ENCODE measurements at places on chromosomes 1 and 21. TPM values are rescaled to one million over a fixed set of nuclear protein-coding genes. Genes with fewer than 3 reads are reported as not detected.

DNA sequence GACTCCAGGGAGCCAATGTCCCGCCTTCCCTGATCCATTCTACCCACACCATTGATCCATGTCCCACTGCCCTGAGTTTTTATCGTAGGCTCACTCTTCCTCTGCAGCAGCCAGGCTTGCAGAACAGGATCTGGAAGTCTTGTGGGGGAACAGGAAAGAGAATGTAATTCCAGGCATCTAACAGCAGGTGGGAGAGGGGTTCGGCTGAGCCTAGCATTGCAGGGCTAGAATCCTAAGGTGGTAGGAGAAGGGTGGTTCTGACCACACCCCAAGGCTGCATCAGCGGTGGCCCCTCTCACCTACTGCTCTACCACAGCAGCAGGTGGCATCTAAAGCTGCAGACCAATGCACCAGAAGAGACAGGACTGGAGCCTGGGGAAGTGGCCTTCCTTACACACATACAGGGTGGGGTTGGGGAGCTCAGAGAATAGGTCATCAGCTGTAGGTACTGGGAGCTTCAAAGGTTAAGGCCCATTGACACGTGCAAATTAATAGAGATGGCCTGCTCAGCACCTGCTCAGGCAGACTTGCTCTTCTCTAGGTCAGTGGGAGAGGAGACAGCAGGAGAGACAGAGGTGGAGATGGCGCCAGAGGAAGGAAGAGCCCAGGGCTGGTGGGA, 20.5 kb downstream of the KNCN start:
- peaks cover 79% of the 10 kb centered on the region for H3K27me3 ChIP-seq
- DNase-seq, result no peak
- peaks cover 13% of the 10 kb centered on the region for H3K4me1 ChIP-seq

- H3K4me3 ChIP-seq, result no peak overlapping the region
- no peaks in the 10 kb centered on the region for H3K4me1 ChIP-seq
- no peaks in the 10 kb centered on the region for H3K27me3 ChIP-seq
- no peak for DNase-seq
- H3K27ac ChIP-seq, result no peak overlapping the region
- no peaks in the 10 kb centered on the region for H3K36me3 ChIP-seq
Measured at GRCh38 chr1:196361112-196361714, 247.0 kb downstream of the KCNT2 start.

DNA sequence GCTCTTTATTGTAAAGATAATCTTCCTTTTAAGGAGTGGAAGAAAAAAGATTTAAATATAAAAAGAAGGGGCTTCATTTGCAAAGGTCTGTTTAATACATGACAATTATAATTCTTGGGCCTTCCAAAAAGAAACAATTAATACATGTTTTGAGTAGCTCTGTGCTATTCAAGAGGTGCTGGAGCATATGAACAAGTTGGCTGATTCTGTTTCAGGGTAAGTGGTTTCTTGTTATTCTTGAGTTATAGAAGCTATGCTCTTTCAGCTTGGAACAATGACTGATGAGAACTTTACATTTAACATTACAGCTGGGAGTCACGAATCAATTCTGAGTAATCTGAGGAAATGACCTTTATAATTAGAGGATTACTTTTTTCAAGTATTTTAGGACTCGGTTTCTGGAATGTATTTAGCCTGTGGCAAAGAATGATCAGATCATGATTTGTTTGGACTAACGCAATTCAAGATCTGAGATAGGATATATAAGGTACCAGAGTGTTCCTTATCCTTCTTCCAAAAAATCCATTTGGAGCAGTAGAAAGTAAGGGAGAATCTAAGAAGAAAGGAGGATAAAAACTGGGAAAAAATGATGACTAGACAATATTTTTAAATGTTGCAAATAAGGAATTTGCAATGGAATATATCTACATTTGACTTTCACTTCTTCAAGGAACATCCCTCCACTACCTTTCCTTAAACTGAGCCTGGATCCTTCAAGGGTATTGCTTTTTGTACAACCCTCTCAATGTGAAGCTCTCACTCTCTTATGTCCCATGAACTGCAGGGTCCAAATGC, 77.1 kb upstream of the KCTD3 start:
- no peaks in the 10 kb centered on the region for H3K4me1 ChIP-seq
- H3K4me3 ChIP-seq, result no peak overlapping the region
- no peak for DNase-seq
- no peaks in the 10 kb centered on the region for H3K36me3 ChIP-seq
- H3K27me3 ChIP-seq, result no peaks in the 10 kb centered on the region
- no peak overlapping the region for H3K27ac ChIP-seq

GRCh38 chr1:85259912-85260274, 431 bp upstream of the C1orf52 start:
- peaks cover 8% of the 10 kb centered on the region for H3K36me3 ChIP-seq
- H3K27ac ChIP-seq, result peak overlapping the region; percentile 81
- DNase-seq, result no peak
- peaks cover 33% of the 10 kb centered on the region for H3K4me1 ChIP-seq
- peak overlapping the region; percentile 90 for H3K4me3 ChIP-seq

GRCh38 chr1:107637101-107637500, 327.9 kb downstream of the VAV3 start:
- H3K36me3 ChIP-seq, result no peaks in the 10 kb centered on the region
- no peaks in the 10 kb centered on the region for H3K4me1 ChIP-seq
- H3K27me3 ChIP-seq, result no peaks in the 10 kb centered on the region
- no peak for DNase-seq
- no peak overlapping the region for H3K27ac ChIP-seq

- H3K4me3 ChIP-seq, result no peak overlapping the region
- H3K27me3 ChIP-seq, result no peaks in the 10 kb centered on the region
- DNase-seq, result no peak
Measured at GRCh38 chr1:175757381-175758015, 14.1 kb upstream of the TNR start.

- H3K27ac ChIP-seq, result no peak overlapping the region
- H3K36me3 ChIP-seq, result no peaks in the 10 kb centered on the region
- no peaks in the 10 kb centered on the region for H3K27me3 ChIP-seq
- no peaks in the 10 kb centered on the region for H3K4me1 ChIP-seq
- DNase-seq, result no peak
- H3K4me3 ChIP-seq, result no peak overlapping the region
Measured at GRCh38 chr1:76473591-76473990, 393.7 kb upstream of the ST6GALNAC5 start.

GRCh38 chr1:3599286-3599811, 12.0 kb downstream of the MEGF6 start:
- H3K4me1 ChIP-seq, result peaks cover 19% of the 10 kb centered on the region
- no peak overlapping the region for H3K27ac ChIP-seq
- no peaks in the 10 kb centered on the region for H3K36me3 ChIP-seq
- H3K27me3 ChIP-seq, result peaks cover 17% of the 10 kb centered on the region
- no peak overlapping the region for H3K4me3 ChIP-seq

DNA sequence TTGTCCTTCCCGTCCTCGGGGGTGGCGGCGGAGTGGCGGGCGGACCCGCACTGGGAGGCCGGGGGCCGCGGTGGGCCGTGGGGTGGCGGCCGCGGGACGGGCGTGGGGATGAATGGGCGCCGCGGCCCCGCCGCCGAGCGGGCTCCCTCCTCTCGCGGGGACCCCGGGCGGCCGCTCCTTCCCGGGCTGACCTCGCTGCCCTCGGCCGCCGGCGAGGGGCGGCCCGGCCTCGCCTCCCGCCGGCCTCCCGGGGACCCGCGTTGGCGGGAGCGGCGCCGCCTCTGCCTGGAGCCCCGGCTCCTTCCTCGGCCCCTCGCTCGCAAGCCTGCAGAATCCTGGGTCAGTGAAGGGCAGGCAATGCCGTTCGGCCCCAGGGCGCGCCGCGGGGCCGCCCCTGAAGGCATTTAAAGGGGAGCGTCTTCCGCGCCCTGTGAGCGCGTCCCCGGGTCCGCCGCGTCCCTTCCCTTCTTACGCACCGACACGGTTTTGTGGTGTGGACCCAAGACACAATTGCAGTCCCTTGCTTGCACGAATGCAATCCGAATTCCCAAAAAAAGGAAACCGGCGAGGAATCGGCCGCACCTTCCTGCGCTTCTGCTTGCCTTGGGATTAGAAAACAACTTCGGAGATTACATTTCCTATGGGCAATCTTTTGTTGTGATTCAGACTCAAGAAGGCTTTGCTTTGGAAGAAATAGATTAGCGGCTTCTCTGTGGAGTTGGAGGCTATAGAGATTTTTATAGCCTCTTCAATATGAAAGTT, 776 bp downstream of the ITSN1 start:
- H3K27ac ChIP-seq, result peak overlapping the region; percentile 92
- DNase-seq, result peak; percentile 89
- H3K36me3 ChIP-seq, result no peaks in the 10 kb centered on the region
- H3K4me3 ChIP-seq, result peak overlapping the region; percentile 100
- peaks cover 10% of the 10 kb centered on the region for H3K4me1 ChIP-seq

- peaks cover 62% of the 10 kb centered on the region for H3K4me1 ChIP-seq
- H3K27ac ChIP-seq, result peak overlapping the region; percentile 95
- peak overlapping the region; percentile 81 for H3K4me3 ChIP-seq
- no peaks in the 10 kb centered on the region for H3K36me3 ChIP-seq
- peak; percentile 91 for DNase-seq
- no peaks in the 10 kb centered on the region for H3K27me3 ChIP-seq
Measured at GRCh38 chr1:51236531-51237350, 668 bp downstream of the RNF11 start.

GRCh38 chr1:36582066-36582755, 99.5 kb upstream of the CSF3R start:
- peaks cover 32% of the 10 kb centered on the region for H3K27me3 ChIP-seq
- H3K4me3 ChIP-seq, result no peak overlapping the region
- H3K4me1 ChIP-seq, result no peaks in the 10 kb centered on the region
- no peak overlapping the region for H3K27ac ChIP-seq

DNA sequence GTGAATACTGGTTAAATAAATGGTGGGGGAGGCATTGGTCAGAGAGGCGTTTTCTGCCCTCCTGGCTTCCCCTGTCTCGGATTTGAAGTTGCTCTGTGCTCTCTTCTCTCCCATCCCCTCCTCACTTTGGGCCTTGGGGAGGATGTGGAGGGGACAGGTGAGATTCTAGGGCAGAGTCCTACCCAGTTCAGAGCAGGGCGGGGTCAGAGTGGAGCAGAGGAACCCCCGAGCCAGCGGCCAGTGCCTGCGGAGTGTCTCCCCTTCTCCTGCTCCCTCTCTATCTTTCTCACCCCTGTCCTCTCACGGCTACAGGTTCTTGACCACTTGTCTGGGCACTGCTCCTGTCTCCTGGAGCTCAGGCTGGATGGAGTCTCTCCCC, 8.1 kb downstream of the KNCN start:
- H3K27me3 ChIP-seq, result peaks cover 37% of the 10 kb centered on the region
- DNase-seq, result peak; percentile 55
- no peaks in the 10 kb centered on the region for H3K36me3 ChIP-seq
- peaks cover 10% of the 10 kb centered on the region for H3K4me1 ChIP-seq
- no peak overlapping the region for H3K4me3 ChIP-seq

DNA sequence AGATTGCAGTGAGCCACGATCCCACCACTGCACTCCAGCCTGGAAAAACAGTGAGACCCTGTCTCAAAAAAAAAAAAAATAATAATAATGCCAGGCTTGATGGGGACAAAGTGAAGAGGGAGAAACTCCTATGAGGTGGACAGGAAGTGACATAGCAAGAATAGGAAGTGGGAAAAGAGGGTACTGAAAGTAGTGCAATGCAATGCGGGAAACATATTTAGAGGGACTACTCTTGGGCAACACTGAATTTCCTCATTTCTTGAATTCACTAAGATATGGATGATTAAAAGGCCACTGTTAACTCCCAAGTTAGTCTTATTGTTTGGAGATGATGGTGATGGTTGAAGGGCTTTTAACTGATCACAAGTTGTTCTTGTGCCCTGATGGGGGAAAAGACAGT, 21.6 kb upstream of the KCNA2 start:
- DNase-seq, result no peak
- H3K4me3 ChIP-seq, result no peak overlapping the region
- peak overlapping the region; percentile 14 for H3K27ac ChIP-seq
- H3K4me1 ChIP-seq, result peaks cover 30% of the 10 kb centered on the region
- H3K27me3 ChIP-seq, result no peaks in the 10 kb centered on the region
- no peaks in the 10 kb centered on the region for H3K36me3 ChIP-seq

- H3K4me1 ChIP-seq, result no peaks in the 10 kb centered on the region
- no peak within 1 kb of the TSS for H3K27ac ChIP-seq
- H3K36me3 ChIP-seq, result no peaks in the 10 kb centered on the region
- no peak for DNase-seq
- H3K27me3 ChIP-seq, result peaks cover 47% of the 10 kb centered on the region
Measured at GRCh38 chr1:37764888-37765441, at the start of gene EPHA10. TSS of gene EPHA10 (minus strand) at chr1:37765120. CDS start at chr1:37765066, 54 bp downstream.

RAP1A gene
- 106 TPM for polyA plus RNA-seq

COL9A2 gene
- polyA plus RNA-seq, result 9.1 TPM

CHIT1 gene
- 165 TPM for polyA plus RNA-seq

MAGOH gene
- polyA plus RNA-seq, result 104 TPM

OR6N1 gene
- not detected for polyA plus RNA-seq

ZNF678 gene
- 1.7 TPM for polyA plus RNA-seq

ERRFI1 gene
- 5.7 TPM for polyA plus RNA-seq
